Endothelial cell (in vitro differentiated cells): ENCODE measurements at places on chromosomes 16 and 17. TPM values are rescaled to one million over a fixed set of nuclear protein-coding genes. Genes with fewer than 3 reads are reported as not detected.

Gene SLC35G6
- total RNA-seq: not detected

GRCh38 chr16:83826146-83826913, 18.6 kb downstream of the HSBP1 start:
- H3K36me3 ChIP-seq: no peaks in the 10 kb centered on the region
- DNase-seq: peak; percentile 85
- no peak overlapping the region for H3K4me3 ChIP-seq
- H3K27me3 ChIP-seq: peaks cover 6% of the 10 kb centered on the region
- peaks cover 12% of the 10 kb centered on the region for H3K4me1 ChIP-seq

DNA sequence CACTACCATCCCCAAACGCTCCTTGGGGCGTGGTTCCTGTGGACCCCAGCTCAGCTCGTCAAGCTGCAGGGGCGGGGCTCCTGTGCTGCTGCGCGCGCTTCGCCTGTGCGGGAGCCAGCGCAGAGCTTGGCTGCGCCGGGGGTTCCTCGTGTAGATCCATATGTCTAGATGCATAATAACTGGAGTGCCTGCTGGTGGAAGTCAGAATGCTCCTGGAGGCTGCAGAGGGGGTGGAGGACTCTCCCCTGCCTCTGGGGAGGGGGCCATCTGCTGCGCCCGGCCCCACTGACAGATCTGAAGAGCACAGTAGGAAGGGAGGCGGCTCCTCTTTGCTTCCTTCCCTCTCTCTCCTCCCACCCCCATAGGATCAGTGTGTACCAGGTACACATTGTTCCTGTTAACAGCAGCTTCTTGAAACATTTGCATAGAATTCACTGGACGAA, 4.6 kb downstream of the RASD1 start:
- peaks cover 10% of the 10 kb centered on the region for H3K27me3 ChIP-seq
- no peak overlapping the region for H3K4me3 ChIP-seq
- peaks cover 6% of the 10 kb centered on the region for H3K4me1 ChIP-seq
- H3K36me3 ChIP-seq: peaks cover 23% of the 10 kb centered on the region

DNA sequence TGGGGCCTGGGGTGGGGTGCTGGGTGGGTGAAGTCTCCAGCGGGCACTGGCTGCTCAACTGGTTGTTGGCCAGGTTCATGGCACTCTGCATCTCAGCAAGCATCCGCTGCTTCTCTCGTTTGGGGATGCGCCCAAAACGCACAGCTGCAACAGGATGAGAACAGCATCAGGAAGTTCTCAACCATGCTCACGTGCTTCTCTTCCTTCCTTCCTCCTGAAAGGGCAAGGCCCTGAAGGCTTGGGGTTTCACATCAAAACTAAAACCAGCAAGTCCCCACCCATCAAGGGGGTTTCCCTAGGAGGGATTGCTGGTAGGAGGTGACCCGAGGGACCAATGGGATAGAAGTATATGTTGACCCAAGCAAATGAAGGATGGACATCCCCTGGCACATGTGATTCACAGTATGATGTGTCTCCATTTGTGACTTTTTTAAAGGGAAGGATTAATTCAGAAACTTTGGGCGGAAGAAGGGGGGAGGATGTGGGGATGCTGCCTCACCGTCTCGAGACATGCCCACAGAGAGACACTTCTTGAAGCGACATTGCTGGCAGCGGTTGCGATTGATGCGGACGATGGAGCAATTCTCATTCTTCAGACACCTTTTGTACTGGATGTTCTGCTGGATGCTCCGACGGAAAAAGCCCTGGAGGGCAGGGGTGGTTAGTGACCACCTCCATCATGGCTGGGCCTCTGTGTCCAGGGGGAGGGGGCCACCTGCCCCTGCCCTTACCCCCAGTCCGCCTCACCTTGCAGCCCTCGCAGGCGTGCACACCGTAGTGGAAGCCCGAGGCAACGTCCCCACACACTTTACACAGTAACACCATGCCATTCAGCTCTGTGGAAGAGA, 4.2 kb downstream of the NR1D1 start:
- no peak for DNase-seq
- H3K27me3 ChIP-seq: peaks cover 27% of the 10 kb centered on the region
- H3K4me3 ChIP-seq: peak overlapping the region; percentile 38
- no peak overlapping the region for H3K27ac ChIP-seq

- H3K27me3 ChIP-seq: peaks cover 15% of the 10 kb centered on the region
- no peak overlapping the region for H3K27ac ChIP-seq
- peak overlapping the region; percentile 92 for H3K4me3 ChIP-seq
- no peak for DNase-seq
- no peaks in the 10 kb centered on the region for H3K36me3 ChIP-seq
Measured at GRCh38 chr16:2027024-2028010, 615 bp downstream of the NHERF2 start.

DNA sequence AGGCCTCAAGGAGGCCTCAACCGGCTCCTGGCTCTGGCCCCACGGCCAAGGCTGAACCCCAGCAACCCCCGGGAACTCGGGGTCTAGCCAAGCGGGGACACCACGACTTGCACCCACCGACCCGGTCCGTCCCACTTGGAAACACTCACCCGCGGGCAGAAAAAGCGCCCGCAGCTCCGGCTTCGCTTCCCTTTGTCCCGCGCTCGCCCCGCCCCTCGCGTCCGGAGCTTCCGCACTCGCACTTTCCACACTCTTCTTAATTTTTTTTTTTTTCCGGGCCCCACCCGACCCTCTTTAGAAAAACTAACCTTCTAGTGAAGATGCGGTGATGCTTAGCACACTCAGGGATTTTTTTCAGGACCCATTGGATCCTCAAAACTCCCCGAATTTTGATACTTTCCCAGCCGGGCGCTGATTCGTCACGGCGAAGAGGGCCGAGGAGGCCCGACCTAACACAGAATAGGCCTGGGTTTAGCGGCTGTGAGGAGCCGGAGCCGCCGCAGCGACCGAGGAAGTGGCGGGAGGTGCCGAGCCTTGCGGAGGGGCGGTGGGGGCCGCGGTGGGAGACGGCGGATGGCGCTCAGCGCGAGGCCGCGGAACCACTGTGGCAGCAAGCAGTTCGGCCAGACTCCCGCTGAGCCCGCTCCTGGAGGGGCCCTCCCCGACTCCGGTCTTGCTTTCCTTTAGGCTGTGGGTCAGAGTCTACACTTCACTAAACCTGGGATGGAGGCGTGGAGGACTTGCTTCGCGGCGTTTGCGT, at the start of gene SMARCE1:
SMARCE1 (minus strand) TSS at position 195 of the 760 bp plus-strand sequence. CDS start 2,016 bp downstream, outside the sequence.
- peaks cover 9% of the 10 kb centered on the region for H3K36me3 ChIP-seq
- peak within 1 kb of the TSS; percentile 91 for H3K4me3 ChIP-seq
- peak; percentile 64 for DNase-seq
- peak within 1 kb of the TSS; percentile 91 for H3K27ac ChIP-seq

- H3K27me3 ChIP-seq: no peaks in the 10 kb centered on the region
- no peak overlapping the region for H3K4me3 ChIP-seq
- H3K4me1 ChIP-seq: no peaks in the 10 kb centered on the region
- peak; percentile 38 for DNase-seq
Measured at GRCh38 chr16:15427648-15428239, 6.6 kb upstream of the BMERB1 start.

GRCh38 chr17:11144358-11145233, 96.4 kb upstream of the SHISA6 start:
- peaks cover 12% of the 10 kb centered on the region for H3K36me3 ChIP-seq
- DNase-seq: no peak
- H3K4me3 ChIP-seq: no peak overlapping the region
- no peaks in the 10 kb centered on the region for H3K4me1 ChIP-seq

GRCh38 chr17:36602030-36602748, 806 bp downstream of the MRM1 start:
- H3K36me3 ChIP-seq: no peaks in the 10 kb centered on the region
- H3K4me3 ChIP-seq: peak overlapping the region; percentile 81
- peaks cover 4% of the 10 kb centered on the region for H3K27me3 ChIP-seq
- DNase-seq: no peak
- H3K27ac ChIP-seq: no peak overlapping the region

DNA sequence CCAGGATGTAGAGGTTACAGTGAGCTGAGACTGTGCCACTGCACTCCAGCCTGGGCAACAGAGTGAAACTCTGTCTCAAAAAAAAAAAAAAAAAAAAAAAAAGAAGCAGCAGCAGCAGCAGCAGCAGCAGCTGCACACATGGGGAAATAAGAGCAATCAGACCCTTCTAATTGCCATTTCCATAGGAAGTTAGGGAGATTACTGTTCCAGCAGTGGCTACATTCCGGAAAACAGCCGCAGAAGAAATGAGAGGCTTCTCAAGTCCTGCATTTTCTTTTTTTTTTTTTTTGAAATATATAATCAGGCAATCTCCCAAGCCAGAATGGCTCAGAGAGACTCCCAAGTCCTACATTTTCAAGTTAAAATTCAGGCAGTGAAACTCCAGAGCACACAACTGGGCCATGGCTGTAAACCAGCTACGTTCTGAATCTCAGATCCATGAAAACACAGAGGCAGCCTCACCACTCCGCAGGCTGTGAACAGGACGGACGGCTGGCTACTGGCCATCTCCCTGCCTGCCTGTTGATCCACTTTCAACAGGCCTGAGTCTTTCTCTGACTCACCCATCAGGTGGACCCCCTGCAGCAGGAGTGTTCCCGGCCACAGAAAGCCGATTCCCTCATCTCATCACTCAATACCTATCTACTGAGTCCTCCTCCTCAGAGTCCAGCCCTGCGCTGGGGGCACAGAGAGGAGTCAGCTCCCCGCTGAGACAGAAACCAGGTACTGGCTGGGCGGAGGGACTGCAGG, 15.0 kb downstream of the TRPV1 start:
- no peak overlapping the region for H3K4me3 ChIP-seq
- H3K4me1 ChIP-seq: peaks cover 3% of the 10 kb centered on the region
- no peak for DNase-seq

GRCh38 chr16:87970186-87970585, 19.0 kb downstream of the BANP start:
- no peak for DNase-seq
- H3K27ac ChIP-seq: no peak overlapping the region
- H3K4me3 ChIP-seq: peak overlapping the region; percentile 18
- H3K27me3 ChIP-seq: peaks cover 1% of the 10 kb centered on the region
